Cerebellum (tissue), 4 donors: ENCODE measurements at places on chromosomes 2 and 18.

GRCh38 chr18:67919316-67919715 lies 402.8 kb upstream of the DSEL start:
- DNase-seq = no peak

- no peak for DNase-seq
These were observed 119.9 kb upstream of the NDUFV2 start for GRCh38 chr18:8982416-8983183.

DNA sequence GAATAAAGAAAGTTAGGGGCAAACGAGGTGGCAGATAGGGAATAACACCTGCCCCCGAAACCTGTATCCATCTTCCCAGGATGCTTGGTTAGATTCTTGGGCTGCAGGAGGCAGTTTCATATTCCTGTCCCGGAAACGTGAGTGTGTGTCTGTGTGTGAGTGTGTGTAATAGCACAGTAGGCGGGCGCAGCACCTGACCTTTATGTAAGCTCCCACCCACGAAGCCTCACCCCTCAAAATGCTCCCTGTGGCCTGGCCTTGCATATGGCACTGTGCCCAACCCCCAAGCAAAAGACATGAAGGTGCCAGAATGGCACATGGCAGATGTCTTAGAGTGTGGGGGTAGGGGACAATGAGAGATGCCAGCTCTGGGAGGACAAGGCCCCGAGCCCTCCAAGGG lies 48.9 kb downstream of the EFR3B start:
- no peak for DNase-seq

DNA sequence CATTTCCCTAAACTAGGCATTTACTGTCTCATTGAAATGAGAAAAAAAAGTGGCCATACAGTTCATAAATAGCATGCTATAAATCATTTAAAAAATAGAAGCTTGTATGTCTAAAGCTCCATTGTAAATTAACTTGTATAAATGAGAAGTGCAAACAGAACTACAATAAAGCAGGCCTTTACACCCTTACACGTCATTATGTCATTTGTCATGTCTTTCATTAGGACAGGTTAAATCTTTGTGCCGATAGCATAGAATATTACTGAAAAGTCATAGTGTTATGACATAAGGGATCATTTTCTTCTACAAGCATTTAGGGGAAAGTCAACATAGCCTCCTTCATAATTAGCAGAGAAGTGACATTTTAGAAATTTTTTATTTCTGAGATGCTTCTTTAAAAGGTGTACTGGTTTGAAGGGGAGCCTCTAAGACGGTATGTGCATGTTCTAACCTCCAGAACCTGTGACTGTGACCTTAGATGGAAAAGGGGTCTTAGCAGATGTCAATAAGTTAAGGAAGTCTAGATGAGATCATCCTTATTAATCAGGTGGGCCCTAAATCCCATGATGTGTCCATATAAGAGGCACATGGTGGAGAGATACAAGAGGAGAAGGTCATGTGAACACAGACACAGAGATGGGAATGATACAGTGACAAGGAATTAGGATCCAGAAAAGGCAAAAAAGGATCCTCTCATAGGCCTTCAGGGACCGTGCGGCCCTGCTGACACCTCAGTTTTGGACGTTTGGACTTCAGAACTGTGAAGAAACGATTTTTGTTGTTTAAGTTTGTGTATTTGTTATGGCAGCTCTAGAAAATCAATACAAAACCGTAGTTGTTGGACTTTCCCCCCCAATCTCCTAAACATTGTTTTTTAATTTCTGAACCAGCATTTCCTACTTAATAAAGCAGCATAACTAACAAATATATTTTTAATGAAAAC lies 863.7 kb downstream of the MBD2 start:
- DNase-seq = no peak

DNA sequence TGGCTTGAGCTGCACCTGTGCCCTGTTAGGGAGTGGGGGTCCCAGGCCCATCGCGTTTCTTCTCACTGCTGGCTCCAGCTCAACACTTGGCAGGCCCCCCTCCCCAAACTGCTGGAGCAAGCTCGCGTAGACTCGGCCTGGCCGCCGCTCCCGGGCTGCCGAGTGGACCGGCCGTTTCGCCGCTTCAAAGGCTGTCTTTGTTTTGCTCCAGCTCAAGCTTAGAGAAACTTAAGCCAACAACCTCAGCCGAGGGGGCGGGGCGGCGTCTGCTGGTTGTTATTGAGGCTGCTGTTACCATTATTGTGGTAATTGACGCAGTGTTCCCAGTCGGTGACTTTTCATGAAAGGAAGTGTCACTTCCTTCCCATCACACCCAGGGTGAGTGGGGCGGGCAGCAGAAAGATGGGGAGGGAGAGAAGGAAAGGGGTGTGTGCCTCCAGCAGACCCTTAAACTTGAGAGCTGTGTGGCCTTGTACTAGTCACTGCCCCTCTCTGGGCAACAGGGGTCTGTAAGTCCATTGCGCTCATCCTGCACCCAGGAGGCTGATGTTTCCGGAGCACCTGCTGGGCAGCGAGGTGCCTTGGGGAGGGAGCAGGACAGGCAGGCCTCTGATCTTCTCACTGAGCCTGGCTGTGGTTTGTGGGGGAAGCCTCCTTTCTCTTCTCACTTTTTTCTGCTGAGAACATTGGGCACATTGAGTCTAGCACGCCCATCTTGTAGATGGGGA lies 2.1 kb downstream of the ARID5A start:
- no peak for DNase-seq
